ENCODE measurements at places on chromosomes 11 and 22.
A peak's percentile ranks its signal among the peaks of the same experiment; 100 is the strongest.

DNA sequence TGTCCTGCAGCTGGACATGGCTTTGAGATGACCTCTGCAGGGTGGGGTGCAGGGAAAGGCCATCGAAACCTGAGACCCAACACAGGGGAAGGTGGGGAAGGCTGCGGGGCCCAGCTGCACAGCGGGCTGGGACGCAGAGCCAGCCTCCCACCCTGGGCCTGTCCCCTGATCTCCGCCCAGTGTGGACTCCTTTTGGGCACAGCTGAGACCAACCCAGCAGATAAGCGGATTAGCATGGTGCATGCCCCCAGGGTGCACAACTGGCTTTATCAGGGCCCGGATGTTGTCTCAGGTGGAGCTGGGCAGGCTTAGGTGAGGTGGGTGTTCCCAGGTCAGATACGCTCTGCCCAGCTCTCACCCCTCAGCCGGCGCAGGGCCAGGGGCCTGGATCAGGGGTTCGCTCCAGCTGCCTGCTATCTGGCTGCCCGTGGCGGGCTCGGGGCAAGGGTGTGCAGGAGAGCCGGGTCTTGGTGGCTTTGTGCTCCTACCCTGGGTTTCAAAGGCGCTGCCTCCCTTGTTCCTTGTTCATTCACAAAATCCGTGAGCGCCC is 28.1 kb upstream of the MUC5AC start:
- DNase-seq = no peak

DNA sequence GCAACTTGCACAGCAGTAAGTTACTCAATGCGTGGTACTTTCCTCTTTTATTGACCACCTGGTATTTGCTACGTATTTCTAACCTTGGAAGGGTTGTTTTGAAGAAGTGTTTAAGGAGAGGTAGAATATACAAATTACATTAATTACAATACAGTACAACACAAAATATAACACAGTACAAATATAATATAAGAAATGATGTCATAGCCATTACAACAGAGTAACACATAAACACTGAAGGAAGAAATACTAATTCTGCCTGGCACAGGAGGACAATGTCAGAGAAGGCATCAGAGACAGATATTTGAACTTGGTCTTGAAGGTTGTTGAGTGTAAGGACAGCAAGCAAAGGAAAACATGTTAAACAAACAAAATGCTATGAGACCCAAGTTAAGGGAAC is 25.6 kb downstream of the PAK1 start:
- no peak for DNase-seq

DNA sequence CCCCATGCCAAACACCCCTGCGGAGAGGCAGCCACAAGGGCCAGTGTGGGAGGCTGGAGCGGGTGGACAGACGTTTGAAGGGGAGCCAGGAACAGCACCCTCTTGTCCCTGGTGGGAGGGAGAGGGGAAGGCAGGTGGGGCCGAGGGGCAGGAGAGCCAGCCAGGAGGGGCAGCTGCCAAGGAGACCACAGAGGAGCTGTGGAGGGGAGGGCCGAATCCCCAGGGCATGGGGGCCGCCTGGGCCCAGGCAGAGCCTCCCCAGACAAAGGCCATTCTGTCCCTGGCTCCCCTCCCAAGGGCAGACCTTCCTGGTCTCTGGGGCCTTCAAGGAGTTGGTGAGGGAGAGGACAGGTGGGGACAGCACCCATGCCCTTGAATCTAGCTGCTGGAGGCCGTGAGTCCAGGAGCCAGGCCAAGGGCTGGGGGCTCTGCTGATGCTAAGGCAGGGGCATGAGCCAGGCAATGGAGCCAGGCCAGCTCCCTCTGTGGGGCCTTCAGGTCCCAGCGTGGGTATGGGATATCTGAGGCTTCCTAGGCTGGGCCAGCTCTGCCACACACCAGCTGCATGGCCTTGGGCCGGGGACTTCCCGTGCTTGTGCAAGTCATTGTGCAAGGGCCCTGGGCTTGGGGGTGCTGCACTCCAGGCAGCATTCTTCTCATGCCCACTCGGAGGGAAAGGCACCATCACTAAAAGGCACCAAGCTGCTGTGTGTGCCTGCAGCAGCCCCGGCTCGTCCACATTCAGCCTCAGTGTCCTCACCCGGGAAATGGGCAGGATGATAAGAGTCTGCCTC is 11.4 kb downstream of the EMID1 start:
- DNase-seq = no peak

- DNase-seq = no peak
Observed at GRCh38 chr22:42800451-42801251, 56.4 kb downstream of the ARFGAP3 start.

- no peak for DNase-seq
Observed at GRCh38 chr11:75986966-75987365, 172.0 kb downstream of the UVRAG start.

DNA sequence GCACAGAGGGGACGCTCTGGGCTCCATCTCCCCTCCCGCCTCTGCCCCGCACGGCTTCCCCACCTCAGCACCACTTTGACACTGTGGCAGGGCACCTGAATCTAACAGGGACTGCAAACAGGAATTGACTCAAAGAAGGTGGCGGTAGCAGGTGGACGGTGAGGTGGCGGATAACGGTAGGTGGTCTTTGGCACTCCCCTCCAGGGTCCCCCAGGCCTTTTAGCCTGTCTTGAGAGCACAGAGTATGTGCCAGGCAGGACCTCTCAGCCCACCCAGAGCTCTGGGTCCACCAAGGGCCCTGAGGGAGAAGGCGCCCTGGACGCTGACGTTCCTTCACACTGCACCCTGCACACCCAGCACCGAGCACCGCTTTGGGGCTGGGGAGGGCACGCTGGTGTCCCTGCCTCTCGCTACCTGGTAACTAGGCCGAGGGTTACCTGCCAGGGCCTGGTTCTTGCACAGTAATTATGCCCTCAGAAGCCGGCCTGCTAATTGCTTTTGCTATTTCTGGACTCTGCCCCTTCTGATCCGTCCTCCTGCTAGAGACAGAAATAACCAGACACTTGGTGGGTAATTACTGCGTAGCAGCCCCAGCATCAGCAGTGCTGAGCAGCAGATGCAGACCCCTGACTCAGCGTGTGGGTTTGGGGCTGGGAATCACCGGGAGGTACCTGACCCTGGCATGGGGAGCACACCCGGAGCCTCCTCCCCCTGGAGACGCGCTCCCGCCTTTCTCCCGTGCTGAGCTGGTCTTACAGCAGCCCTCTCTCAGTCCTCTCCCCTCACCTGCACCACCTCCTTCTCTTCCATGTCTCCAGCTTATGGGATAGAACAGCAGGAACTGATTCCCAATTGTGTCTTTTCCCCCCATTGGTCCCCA is 103.3 kb upstream of the B3GAT1 start:
- no peak for DNase-seq

DNA sequence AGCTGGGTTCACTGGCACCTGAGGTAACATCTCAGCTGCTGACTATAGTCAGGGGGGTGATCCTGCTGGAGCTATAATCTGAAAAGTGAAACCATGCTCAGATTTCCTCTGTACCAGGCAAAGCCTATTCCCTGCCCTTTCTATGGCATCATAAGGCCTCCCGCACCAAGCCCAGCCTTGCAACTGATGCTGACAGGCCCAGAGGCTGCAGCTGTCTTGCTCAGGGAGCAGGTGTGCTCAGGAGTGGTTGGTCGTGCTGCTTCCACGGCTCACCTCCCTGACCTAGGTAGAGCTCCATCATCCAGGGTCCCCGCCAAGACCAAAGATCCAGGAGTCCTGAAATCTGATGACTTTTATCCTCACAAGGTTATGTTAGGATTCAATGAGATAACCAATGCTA is 121.7 kb downstream of the FEZ1 start:
- no peak for DNase-seq

DNA sequence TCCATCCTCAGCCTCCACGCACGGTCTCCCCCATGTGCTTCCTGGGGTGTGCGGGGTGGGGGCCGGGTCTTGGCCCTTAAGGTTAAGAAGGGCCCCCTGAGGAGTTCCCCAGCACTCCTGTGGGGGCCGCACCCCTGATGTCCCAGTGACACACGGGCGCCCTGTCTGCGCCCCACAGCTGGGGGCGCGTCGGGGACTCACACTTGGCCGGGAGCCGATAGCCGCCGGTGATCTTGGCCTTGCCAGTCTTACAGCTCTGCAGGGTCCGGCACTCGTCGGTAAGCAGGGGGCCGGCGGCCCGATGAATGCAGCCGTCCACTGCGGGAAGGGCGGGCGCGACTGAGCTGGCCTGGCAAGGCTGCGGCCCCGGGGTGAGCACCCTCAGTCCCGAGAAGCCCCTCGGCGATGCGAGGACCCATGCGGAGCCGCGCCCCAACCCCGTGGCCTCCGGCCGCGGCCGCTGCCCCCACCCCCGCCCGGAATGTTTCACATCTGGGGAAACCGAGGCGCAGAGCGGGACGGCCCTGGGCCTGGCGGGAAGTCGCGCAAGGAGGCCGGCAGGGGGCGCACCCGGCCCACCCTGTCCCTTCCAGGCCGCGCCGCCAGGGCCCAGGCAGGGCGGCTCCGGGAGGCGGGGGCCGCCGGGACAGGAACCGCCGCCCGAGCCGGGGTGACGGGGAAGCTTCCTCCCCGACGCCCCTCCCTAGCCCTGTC is 13.9 kb downstream of the OTUB1 start:
- peak; percentile 55 for DNase-seq

- DNase-seq = no peak
Observed at GRCh38 chr22:18121954-18122554, 11.4 kb downstream of the TUBA8 start.

- no peak for DNase-seq
Observed at GRCh38 chr22:26466196-26466595, 17.4 kb downstream of the HPS4 start.

- no peak for DNase-seq
Observed at GRCh38 chr11:76793391-76794291, 10.5 kb downstream of the TSKU start.

DNA sequence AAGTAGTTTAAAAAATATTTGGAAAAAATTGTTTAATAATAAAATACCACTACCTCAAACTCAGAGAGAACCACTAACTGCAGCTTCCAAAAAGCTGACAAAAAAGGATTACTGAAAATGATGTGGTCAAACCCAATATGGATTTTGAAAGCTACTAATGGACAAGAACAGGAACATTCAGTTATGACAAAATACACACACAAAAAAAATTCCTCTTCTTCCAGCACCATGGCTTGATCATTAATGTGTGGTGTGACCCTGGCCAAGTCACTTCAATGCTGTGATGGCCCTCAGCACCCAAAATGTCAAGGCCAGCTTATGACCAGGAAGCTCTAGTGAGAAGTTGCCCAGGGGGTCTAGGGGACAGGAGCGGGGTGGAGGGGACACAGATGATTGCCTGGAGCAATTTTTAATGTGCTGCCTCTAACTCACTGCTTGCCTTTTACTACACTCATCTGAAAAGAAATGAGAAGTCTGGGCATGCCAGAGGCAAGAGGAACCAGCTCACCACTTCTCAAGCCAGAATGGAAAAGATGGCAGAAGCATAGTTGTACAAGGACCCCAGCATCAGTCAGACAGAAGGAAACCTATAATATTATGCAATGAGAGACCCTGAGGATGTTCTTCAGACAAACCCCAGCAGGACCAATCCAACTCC is 2.2 kb downstream of the SMCO4 start:
- DNase-seq = no peak

DNA sequence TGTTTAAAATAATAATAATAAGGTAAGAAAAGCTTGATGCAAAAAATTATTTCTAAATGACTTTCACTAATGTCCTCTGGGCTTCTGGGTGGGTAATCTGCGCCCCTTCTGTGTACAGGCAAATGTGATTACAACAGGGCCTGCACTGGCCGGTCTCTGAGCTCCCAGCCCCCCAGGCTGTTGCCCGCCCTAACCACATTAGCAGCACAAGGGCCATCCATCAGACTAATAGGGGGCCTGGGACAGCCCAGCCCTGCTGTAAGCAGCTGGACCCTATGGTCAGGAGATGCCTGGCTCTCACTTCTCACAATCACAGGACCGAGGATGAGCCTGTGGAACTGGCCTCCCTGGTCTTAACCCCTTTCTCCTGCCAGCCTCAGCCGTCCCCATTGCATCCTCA is 388.4 kb downstream of the BUD13 start:
- DNase-seq = no peak
